Activated CD8-positive, alpha-beta T cell treated with anti-CD3 and anti-CD28 coated beads, Interleukin-2, amount 10 ng/mL, durations not matched to agents 7 days and 5 days (primary cell): ENCODE measurements at places on chromosomes 7 and 10.

- no peak for DNase-seq
These were observed 28.6 kb upstream of the ST7 start for GRCh38 chr7:116924741-116925140.

DNA sequence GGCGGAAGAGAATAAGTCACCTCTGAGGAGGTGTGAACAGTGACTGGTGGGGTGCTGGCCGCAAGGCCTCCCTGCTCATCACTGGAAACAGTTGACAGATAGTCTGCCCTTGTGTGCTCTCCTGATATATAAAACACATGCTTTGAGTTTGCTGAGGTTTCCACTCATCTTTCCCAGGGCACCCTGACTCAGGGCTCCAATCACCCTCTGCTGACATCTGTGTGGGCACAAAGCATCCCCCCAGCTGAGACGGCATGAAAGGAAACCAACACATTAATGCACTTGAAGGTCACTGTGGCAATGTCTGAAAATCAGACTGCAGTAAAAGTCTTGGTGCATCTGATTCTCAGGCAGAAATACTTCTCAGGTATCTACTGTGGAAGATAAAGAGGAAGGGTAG is 49.8 kb downstream of the EPDR1 start:
- DNase-seq, result no peak

DNA sequence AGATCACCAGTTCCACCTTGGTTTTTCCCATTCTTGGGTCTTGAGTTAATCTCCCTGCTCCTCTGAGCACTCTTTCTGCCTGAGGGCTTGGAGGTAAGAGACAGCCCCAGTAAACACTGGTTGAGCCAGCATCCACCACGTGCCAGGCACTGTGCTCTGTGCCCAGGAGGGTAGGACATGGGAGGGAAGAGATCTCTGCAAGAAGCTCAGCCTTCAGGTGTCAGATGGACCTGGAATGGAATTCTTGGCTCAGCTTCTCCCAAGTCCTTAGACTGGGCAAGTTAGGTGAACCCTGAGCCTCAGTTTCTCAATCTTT is 2.5 kb downstream of the ZYX start:
- no peak for DNase-seq

DNA sequence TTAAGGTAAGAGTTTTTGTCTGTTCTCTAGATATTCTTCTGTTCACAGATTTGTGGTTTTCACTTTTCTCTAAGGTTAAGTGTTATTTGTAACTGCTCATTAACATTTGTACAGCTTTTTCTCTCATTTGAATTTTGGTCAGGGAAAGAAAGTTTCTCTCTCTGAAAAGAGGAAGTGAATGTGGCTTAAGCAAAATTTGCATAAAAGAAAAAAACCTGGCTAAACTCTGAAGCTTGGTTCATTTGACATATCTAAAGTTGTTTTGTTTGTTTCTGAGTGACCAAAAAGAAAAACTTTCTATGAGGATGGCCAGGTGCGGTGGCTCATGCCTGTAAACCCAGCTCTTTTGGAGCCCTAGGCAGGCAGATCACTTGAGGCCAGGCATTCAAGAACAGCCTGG is 22.0 kb upstream of the SLC26A4 start:
- DNase-seq, result no peak

DNA sequence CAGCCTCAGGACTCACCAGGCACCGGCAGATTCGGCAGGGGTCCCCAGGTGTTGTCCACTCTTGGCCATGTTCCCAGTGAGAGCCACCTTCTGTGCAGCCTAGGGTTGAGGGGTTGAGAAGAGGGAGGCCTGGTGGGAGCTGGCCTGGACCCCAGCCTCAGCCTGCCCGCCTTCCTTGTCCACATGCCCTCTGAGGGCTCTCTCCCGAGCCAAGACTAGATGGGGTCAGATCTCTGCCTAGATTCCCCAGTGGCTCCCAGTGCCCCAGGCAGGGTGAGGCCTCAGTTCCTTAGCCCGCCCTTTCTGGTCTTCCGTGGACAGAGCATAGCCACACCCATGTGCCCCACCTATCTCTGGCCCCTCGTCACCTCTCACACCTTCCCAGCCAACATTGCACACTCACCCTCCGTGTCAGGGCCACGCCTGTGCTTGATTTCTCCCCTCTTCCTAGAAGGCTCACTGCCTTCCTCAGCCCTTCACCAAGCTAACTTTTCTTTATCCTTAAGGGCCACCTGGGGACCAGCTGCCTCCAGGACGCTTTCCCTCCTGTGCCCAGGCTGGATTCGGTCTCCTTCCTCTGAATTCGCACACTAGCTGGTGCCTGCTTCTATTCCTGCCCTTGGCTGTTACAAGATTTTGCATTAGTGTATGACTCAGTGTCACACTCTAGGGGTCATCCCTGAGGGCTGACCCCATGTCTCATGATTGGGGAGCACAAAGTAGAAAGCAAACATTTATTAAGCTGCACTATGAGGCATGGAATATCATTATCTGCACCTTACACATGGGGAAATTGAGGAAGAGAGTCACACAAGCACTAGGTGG is 7.5 kb downstream of the KCP start:
- DNase-seq, result no peak

GRCh38 chr10:98170249-98171117 is 36.0 kb downstream of the R3HCC1L start:
- peak; percentile 50 for DNase-seq

DNA sequence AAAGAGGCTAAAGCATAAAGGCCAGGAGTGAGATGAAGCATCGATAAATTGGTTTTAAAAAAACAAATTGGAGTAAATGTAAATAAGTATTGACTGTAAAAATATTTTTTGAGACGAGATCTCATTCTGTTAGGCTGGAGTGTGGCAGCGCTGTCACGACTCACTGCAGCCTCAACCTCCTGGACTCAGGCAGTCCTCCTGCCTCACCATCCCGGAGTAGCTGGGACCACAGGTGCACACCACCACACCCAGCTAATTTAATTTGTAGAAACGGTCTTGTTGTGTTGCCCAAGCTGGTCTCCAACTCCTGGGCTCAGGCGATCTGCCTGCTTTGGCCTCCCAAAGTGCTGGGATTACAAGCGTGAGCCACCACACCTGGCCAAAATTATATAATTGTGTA is 17.8 kb downstream of the HNRNPA2B1 start:
- DNase-seq, result no peak

DNA sequence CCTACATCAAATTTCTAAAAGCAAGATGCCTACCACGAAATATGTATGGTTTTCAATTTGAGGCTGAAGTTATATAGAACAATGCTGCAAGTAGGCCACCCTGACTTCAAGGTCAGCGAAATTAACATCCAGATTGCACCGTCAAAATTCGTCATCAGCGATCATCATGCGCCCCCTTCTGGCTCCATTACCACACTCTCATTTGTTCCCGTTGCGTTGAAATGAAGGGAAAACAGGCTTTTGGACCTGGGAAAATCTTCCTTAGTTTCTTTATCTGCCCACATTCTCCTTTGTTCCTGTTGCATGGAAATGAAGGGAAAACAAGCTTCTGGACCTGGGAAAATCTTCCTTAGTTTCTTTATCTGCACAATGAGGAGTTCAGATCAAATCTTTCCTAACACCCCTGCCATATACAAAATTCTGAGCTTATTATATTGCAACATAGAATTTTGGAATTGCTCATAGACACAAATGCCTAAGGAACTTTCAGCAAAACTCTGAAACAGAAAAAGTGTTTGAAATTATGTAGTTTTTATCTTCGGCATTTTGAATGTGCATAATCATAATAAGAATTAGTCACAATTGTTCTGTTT is 98.2 kb upstream of the PRKCQ start:
- DNase-seq, result peak; percentile 76

- DNase-seq, result no peak
These were observed 6.8 kb downstream of the TET1 start for GRCh38 chr10:68566955-68567354.

DNA sequence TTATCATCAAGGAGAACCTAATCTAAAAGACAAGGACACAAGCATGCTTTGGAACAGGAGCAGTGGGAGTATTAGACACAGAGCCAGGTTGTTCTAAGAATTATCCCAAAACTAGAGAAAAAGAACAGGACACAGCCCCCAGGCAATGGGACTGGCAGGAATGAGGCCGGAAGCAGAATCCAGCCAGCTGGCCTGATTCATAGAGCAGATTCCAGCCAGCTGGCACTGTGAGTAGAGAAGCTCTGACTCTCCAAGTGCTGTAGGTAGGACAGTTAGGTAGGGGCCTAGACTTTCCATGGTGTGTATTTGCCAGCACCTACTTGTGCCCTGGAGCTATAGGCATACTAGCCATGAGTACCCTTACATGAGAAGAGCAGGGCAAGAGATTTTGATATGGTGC is 13.3 kb upstream of the RAB18 start:
- no peak for DNase-seq

DNA sequence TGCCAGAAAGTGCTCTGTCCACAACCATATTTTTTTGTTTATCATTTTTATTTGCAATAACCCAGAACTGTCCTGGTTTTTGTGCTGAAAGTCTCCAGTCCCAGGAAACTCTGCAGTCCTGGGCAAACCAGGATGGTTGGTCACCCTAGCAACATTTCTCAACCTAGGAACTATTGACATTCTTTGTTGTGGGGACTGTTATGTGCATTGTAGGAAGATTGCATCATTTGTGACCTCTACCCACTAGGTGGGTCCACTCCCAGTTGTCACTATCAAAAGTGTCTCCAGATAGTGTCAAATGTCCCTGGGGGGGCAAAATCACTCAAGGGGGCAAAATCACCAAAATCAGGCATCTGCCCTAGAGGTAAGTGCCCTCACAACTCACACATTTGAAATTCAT is 14.0 kb upstream of the SRI start:
- DNase-seq, result no peak

DNA sequence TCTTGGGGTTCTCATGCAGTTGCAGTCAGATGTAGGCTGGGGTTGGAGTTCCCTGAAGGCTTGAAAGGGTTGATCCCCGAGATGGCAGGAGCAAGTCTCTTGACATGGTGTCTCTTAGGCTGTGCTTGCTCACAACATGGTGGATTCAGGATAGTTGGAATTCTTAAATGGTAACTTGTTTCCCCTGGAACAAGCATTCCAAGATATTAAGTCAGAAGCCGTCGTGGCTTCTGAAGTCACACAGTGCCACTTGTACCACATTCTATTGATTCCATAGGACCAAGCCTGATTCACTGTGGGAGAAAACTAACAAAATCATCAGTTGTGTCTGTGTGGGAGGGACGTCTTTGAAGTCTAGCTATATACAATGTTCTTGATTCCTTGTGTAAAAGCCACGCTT is 3.5 kb upstream of the SLC35B4 start:
- no peak for DNase-seq

GRCh38 chr7:2190531-2190930 is 42.2 kb downstream of the MAD1L1 start:
- DNase-seq, result no peak

DNA sequence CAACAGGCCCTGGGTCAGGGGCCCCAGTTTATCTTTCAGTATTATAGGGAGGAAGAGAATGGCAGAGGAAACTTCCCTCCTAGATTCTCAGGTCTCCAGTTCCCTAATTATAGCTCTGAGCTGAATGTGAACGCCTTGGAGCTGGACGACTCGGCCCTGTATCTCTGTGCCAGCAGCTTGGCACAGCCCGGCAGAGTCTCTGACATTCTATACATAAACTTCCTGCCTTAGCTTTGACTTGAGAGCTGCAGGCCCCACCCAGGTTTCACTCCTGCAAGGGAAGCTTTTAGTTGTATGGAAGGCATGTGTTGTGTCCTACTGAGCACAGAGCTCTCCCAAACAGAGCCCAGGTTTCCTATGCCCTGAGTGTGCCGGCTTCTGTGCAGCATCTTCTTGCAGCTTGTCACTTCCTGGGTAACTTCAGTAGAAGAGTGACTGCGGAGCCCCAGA is 205.6 kb upstream of the PRSS58 start:
- peak; percentile 42 for DNase-seq

DNA sequence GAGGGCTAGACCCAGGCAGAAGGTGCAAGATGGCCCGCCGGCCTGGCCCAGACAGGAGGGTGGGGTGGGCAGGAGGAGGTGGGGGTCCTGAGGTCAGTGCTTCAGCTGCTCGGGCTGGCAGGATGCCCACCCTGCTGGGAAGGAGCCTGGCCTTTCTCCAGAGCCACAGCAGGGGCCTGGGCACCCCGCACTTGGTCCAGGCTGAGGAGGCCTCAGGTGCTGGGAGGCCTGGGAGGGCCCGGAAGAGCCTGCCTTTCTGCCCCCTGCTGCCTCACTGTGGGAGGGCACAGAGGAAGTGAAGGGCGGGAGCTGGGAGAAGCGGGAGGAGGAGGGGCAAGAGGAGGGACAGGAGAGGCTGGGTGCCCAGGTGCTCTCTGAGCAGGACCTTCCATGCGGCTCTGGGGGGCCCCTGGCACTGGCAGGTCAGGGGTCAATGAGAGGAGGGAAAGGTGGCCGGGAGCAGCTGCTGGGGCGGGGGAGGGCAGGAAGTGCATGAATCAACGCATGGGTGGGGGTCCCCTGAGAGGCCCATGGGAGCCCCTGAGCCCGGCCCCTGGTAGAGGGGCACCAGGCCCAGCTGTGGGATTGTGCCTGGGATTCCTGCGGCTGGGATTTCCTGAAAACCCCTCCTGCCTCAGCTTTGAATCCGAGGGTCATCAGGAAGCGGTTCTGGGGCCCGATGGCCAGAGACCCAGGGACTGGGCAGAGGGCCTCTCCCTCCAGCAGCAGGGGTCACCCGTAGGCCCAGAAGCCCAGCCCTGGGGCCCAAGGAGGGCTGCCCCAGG is 49.9 kb downstream of the PWWP2B start:
- DNase-seq, result peak; percentile 91

- no peak for DNase-seq
These were observed 76.0 kb downstream of the SPDYE5 start for GRCh38 chr7:75567948-75568595.

GRCh38 chr7:117009705-117010361 is 56.5 kb downstream of the ST7 start:
- DNase-seq, result peak; percentile 28

DNA sequence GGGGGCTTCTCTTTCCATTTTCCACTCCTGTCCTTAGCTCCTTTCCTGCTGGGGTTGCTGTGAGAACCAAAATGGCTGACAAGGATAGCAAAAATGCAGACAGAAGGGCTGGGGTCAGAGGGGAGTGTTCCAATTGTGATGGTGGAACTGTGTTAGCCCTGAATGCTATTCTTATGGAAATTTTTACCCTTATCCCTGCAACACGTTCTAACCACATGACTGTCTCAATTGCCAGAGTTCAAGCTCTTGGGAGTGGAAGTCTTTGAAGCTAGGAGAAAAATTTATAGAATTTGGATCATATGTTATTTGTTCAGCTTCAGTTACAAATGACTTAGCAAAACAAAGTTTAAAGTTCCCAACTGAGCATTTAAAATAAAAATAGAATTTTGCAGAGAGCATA is 134.1 kb downstream of the ADCYAP1R1 start:
- no peak for DNase-seq

DNA sequence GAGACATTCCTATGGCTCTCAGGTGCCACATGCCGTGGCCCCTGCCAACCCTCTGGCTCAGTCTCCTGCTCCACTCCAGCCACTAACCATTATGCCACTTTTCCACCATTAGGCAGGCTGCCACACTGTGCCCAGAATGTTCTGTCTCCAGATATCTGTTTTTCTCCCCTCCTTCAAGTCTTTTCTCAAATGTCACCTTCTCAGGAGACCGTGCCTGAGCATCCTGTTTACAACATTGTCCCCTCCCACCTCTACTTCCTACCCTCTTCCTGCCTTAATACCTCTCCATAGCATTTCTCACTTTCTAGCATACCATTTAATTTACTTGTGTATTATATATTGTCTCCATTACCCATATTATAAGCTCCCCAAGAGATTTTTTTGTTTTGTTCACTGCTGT is 162.5 kb upstream of the LYZL2 start:
- no peak for DNase-seq
